ENCODE measurements at places on chromosomes 6 and 20.

DNA sequence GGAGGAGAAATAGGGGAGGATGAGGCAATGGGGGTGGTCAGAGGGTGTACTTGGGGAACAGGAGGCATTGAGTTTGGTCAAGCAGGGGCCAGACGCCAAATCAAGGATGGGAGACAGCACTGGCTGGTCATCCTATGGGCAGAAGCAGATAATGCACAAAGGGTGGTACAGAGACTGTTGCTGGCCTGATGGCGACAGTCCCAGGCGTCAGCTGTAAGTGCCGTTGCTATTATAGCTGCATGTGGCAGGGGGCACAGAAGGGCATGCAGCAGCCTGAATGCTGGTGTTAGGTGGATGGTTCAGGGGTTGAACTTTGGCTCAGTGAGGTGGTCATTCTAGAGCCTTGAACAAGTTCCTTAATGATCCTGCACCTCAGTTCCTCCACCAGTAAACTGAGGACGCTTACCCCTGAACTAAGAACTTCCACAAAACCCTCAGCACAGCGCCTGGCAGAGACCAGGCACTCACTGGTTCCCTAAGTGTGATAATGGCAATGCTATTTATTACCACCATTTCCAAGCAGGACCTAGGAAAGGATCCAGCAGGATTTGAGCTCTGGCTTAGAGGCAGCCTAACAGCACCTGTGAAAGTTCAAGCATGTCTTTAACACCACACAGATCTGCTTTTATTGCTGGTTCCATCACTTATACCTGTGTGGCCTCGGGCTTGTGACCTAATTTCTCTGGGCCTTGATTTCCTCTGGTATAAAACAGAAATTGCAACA lies 162.7 kb downstream of the INSM1 start:
- no peak for DNase-seq

DNA sequence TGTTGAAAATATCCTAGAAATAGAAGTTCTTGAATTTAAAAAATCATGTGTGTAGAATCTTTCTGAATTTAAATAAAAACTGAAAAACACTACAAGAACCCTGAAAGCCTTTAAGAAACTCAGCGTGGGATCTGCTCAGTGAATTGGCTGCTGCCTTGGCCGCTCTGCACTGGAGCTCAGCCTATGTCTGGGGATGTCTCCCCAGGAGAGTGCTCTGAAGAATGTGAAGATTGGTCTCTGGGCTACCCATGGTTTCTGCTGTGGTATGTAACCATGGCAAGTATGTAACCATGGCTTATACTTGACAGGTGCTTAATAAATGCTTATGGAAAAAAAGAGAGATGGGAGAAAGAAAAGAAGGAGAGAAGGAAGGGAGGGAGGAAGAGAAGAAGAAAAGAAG lies 3.1 kb upstream of the RRAGD start:
- DNase-seq, result no peak

DNA sequence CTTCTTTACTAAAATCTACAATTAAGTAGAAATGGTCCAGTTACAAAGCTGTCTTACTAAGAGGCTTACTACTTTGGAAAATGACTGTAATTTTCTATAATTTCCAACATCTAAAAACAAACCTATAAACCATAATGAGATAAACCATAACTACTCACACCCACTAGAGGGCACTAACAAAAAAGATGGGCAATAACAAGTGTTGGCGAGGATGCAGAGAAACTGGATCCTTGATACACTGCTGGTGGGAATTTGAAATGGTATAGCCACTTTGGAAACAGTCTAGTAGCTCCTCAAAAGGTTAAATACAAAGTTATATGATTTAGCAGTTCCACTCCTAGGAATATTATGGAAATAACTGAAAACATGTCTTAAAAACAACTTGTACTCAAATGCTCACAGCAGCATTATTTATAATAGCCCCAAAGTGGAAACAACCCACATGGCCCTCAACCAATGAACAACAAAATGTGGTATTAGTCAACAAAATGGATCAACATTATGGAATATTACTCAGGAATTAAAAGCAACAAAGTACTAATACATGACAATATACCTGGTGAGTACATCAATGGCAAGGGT lies 50.6 kb downstream of the GJA10 start:
- no peak for DNase-seq

DNA sequence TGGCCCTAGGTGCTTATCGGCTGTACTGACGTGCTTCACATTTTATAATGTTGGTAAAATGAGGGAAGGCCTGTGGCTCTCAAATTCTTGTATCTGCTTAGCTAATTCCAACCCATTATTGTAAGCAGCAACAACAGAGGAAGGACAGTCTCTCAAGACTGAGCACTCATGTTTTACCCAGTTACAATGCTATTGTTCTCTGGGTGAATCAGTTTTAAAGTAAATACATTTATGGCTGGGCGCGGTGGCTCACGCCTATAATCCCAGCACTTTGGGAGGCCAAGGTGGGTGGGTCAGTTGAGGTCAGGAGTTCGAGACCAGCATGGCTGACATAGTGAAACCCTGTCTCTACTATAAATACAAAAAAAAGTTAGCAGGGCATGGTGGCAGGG lies 194.6 kb downstream of the PRKN start:
- no peak for DNase-seq

DNA sequence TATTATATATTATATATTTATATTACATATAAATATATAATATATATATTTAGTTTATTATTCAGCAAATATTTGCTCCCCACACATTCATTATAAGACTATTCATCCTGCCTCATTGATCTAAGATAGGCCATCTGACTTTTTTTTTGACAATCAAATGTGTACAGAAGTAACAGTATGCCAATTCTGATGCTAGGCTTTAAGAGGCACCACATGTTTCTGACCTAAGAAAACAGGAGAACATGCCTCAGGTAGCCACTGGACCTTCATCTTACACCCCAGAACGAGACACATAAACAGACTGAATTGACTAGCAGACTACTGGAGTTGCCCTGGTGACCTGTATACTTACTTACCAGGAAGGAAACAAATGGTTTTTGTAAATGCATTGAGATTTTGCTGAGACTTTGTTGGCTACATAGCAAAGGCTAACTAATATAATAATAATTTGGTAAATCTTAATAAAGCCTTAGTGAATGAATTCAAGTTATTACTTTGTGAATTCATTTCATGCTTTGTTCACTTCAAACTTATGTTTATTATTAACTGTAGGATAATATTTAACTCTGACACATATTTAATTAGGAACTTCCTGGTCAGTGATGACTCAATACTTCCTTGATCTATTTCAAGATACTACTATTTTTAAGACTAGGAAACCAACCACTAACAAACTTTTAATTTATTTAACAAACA lies 13.4 kb upstream of the MYO6 start:
- no peak for DNase-seq

- no peak for DNase-seq
Measured at GRCh38 chr6:133892813-133893691, 4.1 kb downstream of the TCF21 start.

DNA sequence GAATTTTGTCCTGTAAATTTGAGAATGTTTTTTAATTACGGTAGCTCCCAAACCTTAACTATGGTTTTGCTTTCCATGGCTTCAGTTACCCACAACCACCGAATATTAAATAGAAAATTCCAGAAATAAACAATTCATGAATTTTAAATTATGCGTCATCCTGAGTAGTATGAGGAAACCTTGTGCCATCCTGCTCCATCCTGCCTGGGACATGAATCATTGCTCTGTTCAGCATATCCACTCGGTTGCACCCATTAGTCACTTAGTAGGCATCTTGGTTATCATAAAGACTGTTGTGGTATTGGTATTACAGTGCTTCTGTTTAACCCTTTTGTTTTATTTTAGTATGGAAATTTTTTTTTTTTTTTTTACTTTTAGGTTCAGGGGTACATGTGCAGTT lies 39.7 kb downstream of the KCNS1 start:
- DNase-seq, result no peak

DNA sequence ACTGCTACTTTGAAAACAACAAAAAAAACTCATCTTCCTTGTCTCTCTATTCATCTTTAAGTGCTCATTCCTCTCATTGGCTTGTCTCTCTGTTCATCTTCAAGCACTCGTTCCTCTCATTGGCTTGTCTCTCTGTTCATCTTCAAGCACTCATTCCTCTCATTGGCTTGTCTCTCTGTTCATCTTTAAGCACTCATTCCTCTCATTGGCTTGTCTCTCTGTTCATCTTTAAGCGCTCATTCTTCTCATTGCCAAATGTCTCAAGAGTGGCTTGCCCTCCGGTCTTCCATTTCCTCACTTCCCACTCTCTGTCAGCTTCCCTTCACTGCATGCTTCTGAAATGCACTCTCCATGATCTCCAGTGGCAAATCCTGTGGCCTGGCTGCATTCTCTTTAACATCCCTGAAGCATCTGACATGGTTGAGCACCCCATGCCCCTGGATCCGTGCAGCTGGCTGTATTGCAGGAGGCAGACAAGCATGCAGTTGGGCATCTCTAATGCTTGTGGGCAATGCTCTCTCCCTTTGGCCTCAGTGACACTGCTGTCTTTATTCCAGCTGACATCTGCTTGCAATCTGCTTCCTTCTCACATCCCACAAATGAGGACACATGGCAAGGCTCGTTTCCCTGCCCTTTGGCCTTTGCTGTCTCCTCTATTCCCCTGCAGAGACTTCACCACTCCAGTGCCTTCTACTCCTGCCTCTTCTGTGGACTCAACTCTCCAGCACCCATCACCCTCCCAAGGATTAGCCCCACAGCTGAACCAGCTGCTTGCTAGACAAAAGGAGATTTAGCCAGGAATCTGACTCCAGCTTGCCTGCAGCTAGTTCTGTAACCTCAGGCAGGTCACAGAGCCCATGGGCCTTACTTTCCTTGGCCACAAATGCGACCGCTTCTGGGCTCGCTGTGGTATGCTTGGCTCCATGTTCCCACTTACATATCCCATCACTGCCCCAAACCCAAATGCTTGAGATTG lies 143.2 kb upstream of the SNX9 start:
- no peak for DNase-seq

- DNase-seq, result no peak
Measured at GRCh38 chr6:116741571-116741970, 23.9 kb downstream of the FAM162B start.

DNA sequence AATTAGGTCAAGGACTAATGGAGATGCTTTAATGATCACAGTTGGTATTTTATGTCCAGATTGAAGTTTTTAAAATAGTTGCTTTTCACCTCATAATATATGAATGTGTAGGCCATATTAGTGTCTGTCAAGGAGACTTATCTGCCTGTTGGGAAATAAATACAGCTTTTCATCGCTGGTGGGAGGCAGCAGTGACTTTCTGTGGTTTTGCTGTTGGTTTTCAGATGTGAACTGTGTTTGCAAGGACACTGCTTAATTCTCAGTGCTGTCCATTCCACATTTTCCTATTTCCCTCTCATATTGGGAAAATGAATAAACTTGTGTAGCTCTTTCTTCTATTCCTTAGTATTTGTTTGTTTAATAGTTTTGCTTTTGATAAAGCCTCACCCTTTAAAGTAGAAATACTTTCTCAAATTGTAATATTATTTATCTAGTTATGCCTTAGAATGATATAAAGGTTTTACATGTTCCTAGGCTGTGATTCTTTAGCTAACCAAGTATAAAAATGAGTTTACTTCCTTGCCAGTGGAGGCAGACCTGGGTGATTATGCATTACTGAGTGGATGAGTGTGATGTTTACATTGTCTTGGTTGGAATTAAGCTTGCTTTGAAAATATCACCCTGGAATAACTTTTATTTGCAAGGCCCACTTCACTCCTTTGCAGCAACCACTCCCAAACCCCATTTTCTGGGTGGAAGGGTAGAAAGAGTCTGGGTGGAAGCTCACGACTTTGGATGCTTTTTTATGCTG lies 3.3 kb downstream of the PLCB4 start:
- DNase-seq, result no peak

GRCh38 chr6:154960299-154960843 lies 34.7 kb upstream of the TIAM2 start:
- DNase-seq, result no peak

GRCh38 chr20:63384336-63384735 lies 23.2 kb upstream of the CHRNA4 start:
- no peak for DNase-seq

DNA sequence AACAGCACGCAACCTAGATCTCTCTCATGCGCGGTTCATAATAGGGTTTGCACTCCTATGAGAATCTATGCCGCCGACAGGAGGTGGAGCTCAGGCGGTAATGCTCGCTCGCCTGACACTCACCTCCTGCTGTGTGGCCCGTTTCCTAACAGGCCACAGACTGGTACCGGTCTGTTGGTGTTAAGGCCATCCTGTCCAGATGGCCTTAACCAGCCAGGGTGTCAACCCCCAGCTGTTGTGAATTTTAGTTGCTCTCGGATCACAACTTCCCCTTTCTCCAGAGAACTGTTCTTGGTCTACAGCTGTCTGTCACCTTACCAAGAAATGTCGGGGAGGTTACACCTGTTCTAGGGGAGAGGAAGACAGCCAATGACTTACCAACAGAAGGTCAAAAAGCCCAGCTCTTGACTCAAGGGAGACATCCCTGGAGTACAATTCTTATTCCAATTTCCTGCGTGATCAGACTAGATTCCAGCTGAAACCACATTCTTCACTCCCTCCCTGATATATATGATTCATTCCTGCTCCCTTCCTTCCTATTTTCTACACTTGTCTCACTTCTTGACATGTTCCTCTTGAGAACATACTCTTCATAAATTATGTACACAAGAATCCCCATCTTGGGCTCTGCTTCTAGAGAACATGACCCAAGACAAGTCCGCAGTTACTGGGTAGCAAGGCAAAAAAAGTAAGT lies 23.1 kb upstream of the DNAAF9 start:
- no peak for DNase-seq

- no peak for DNase-seq
Measured at GRCh38 chr6:137794516-137795201, 72.4 kb upstream of the TNFAIP3 start.

GRCh38 chr6:38057994-38058393 lies 238.5 kb downstream of the ZFAND3 start:
- DNase-seq, result no peak

GRCh38 chr20:31604567-31605030 lies 490 bp upstream of the ID1 start:
- DNase-seq, result no peak

GRCh38 chr6:35777356-35778102 lies 1.1 kb downstream of the CLPSL2 start:
- no peak for DNase-seq

All from activated naive CD4-positive, alpha-beta T cell treated with anti-CD3 and anti-CD28 coated beads, Interleukin-2, amount 10 ng/mL, durations not matched to agents 7 days and 5 days (primary cell).